ENCODE measurements at places on chromosomes 5 and 9.

- no peak for DNase-seq
Measured at GRCh38 chr5:34519489-34520220, 136.5 kb upstream of the RAI14 start.

DNA sequence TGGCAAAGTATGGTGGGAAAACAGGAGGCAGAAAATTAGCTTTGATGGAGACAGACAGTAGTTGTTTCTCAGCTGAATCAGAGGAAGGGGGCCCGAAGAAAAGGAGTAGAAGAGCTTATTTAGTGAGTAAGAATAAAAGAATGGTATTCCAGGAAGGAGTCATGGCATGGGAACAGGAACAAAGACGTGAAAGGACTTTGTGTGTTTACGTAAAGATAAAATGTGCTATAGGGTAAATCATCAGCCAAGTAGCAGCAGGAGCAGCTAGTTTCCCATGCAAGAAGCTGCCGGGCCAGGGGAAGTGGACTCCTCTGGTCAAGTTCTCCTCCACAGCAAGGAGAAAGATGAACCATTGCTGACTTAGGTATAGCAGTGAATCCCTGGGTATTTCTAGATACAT is 454.5 kb downstream of the HINT1 start:
- DNase-seq: no peak

- no peak for DNase-seq
Measured at GRCh38 chr9:118305331-118305730, 601.1 kb downstream of the TLR4 start.

- no peak for DNase-seq
Measured at GRCh38 chr9:93655621-93656425, 79.4 kb downstream of the PHF2 start.

DNA sequence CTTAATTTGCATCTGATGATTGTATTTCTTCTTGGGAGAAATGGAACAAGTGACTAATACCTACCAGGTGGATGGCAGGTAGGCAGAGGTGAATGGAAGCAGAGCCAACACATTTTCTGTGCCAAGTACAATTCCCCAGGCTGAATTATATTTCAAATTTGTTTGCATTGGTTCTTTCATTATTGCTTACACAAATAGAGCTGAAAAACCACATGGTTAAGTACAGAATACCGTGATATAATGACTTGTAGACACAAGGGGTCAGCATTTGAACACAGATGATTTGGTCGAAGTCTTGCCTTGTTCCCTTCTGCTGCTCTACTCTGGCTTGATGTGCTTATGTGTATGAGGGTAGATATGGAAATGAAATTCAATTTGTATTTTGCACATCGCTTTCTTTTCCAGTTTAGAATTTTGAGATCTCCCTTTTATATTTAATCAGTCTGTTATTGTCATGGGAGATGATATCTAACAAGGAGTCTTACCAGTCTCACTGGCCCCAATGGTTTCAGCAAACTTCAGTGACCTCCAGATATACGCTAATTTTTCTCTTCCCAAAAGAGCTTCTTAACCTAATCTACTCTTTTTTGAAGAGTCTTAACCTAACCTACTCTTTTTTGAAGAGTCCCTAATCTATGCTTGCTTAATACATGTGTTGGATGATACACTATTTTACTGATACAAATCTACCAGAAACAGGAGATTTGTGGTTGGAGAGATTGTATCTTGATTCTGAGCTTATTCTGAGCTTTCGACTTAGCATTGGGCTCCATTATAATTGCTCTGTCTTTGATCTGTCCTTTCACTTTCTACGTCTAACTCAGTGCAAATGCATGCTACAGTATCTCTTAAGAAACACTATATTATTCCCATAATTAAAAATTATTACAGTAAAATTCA is 88.1 kb downstream of the PCSK1 start:
- no peak for DNase-seq

- no peak for DNase-seq
Measured at GRCh38 chr5:162711244-162711643, 643.7 kb downstream of the GABRG2 start.

DNA sequence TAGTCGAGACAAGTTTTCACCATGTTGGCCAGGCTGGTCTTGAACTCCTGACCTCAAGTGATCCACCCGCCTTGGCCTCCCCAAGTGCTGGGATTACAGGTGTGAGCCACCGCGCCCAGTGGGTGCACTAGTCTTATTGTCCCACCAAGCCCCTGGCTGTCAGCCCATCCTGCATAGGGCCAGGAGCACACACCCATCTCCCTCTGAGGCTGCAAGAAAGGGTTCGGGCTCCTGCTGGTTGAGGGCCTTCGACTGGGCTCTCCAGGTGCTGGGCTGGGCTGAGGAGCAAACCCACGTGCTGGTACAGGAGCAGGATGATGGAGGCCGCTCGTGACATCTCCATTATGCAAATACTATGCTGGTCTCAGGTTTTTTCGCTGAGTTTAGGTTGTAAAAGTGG is 25.1 kb upstream of the RNF130 start:
- no peak for DNase-seq

DNA sequence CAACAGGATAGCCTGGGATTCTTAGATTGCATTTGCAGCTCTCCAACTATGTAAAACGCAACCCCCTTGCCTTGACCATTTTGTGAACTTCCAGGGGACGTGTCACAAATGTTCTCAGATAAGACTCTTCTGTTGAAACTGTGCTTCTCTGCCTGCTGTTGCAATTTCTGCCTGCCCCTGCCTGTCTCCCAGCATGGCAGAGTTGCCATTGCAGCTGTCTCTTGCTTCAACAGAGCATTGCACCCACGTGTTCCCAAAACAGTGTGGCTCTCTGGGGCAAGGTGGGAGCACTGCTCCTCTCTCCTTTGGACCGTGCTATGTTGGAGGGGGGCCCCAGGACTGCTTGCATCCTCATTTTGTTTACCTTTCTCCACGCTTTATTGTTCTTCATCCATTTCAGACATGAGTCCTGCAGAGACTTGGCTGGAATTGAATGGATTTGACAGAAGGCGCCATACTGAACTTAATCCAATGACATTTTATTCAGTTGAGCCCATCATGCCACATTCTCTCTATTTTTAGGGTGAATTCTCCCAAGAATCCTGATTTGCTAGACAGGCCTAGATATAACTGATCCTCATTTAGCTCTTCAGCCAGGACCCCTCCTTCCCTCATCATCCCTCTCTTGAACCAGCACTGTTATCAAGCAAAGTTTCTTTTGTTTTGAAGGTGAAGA is 90.7 kb downstream of the MAT2B start:
- DNase-seq: no peak

- no peak for DNase-seq
Measured at GRCh38 chr5:141523991-141524390, 35.1 kb downstream of the PCDHGC5 start.

DNA sequence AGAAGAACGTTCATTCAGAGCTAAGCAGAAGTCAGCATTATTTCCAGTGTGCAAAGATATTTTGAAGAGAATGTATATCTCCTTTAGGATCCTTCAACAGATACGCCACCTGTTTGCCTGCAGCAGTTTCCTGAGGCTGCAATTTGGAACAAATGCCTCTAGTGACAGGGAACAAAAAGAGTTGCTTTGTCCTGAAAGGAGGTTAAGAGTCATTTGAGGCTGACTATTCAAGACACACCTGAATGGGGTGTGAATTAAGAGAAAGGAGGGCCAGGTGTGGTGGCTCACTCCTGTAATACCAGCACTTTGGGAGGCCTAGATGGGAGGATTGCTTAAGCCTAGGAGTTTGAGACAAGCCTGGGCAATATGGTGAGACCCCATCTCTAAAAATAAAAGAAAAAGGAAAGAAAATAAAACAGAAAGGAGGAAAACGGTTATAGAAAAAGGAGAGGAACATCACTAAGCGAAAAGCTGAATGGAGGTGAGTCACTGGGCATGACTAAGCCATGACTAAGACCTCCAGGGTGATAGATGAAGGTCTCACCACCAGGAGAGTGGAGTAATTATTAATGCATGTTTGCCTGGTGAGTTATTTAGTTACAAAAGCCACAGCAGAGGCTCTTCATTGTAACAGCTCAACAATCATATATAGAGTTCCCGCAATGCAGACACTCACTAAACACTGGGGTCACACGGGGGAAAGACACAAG is 255.2 kb upstream of the TNC start:
- DNase-seq: no peak

GRCh38 chr9:130194378-130194932 is 22.3 kb downstream of the NCS1 start:
- DNase-seq: no peak

DNA sequence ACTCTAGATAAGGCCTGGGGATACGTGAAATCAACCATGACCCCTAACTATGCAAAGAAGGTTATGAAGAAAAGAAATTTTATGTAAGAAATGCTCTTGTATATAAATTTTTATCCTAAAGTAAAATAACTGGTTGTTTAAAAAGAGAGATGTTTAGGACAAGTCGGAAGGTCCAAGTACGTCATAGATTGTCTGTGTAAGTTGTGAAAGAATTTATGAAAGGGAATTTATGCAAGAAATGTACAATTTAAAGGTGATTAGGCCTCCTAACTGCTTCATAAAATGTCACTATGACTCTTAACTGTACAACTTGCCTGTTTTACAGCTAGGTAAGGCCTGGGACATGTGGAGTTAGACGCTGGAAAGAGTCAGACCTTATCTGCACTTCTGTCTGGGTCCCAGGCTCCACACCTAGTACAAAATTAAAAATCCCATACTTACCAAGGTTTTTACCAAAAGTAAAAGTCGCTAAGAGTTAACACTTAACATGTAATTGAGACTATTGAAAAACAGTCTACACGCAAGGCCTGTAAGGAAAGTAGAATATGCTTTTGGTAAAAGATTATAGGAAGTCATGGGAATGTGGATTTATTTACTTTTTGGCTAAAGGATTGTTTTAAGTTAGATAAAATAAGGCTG is 77.4 kb downstream of the KIAA0825 start:
- no peak for DNase-seq

DNA sequence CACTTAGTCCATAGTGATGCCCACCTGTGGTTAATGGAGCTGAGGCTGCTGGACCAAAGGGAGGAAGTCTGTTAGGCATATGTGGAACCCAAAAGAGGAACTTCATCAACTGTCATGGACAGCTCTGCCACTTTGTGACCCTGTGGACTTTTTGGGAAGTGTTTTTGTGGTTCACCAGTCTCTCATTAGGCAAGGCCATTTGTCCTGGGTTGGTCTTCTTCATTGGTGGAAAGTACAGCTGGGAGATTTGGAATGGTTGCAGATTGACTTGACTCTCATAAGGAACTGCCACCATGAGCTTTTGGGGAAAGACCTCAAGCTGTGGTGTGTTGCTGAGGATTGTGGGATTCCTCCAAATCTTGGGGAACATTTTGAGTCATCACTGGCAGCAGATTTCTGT is 31.9 kb upstream of the IL12B start:
- no peak for DNase-seq

DNA sequence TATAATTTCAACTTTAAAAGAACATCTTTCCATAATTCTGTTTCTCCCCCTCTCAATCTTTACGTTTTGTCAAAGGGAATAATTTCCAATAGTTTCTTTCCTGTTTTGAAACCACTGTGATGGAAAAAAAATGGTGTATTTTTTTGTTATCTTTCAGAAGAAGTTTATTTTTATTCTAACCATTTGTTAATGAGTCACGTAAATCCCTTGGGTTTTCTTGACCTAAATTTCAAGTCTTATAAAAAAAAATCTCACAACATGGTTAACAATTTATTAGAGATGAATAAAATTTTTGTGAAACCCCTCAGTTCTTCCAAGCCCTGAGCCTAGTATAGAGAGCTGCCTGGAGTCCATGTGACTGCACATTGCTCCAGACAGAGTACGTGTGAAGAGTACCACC is 106.1 kb upstream of the FBXL17 start:
- DNase-seq: no peak

DNA sequence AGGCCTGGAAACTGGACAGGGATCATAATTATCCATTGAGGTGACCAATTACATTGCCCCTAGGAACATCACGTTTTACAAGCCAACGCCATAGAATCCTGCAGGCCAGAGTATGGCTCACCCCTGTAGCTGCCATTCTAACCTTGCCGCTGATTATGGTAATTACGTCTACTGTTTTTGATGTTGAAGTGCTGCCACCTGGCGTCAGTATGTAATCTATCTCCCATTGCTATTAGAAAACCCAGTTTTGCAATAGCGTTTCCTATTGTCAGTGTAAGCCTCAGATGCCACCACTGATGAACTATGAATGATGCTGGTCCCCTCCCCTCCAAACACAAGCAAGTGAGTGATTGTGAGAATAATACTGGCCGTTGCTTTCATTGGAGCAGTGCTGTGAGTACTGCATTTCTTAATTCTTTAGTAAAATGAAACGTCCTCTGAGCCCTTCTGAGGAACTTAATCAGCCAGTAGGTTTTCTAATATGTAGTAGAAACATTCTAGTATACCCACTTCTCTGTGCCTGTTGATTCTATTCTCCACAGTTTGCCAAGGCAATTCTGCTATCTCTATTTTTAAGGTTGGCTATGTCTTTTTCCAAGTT is 100.5 kb upstream of the NMUR2 start:
- DNase-seq: peak; percentile 6

DNA sequence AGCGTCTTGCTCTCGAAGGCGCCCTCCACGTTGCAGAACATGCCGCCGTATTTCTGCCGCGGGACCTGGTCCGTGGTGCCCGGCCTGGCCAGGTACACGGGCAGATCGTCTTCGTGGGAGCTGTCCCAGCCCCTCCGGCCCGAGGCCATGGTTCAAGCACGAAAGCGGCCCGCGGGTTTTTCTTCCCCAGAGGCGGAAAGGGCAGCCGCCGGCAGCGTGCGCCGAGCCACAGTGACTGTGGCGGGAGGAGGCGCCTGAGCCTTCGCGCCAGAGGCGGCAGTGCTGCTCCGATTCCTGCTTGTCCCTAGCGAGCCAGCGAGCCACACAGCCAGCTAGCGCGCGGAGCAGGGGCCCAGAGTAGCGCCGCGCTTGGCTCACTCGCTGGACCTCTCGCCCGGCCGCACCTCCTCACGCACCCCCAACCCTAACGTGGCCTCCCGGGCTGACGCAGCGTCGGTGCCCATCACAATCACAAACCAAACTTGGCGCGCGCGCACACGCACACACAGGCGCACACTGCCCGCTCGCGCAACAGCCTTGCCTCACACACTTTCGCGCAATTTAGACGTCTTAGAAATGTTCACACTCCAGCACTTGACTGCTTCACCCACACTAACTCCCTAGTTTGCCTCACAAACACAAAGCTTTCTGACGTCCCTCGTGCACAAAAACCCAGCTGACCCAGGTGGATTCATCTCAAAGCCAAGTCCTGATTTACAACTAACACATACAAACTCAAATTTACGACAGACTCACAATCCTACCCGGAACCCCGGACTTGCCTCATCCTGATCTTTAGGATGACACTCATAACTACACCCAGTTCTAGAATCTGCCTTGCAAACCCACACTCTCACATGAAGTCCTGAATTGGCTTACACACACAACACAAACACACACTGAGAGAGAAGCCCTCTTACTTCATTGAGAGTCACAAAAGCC is at the start of gene DPYSL3:
Gene DPYSL3, minus strand, starts transcription at position 359 of the 942 bp plus-strand sequence. Its CDS starts 210 bp downstream, at position 149.
- DNase-seq: no peak

- no peak for DNase-seq
Measured at GRCh38 chr9:113476511-113476916, 13.0 kb downstream of the RGS3 start.

All from NCI-H187 (cell line).